Activated naive CD4-positive, alpha-beta T cell treated with anti-CD3 and anti-CD28 coated beads, Interleukin-2, amount 10 ng/mL, durations not matched to agents 7 days and 5 days (primary cell): ENCODE measurements at places on chromosomes 3 and 15.

DNA sequence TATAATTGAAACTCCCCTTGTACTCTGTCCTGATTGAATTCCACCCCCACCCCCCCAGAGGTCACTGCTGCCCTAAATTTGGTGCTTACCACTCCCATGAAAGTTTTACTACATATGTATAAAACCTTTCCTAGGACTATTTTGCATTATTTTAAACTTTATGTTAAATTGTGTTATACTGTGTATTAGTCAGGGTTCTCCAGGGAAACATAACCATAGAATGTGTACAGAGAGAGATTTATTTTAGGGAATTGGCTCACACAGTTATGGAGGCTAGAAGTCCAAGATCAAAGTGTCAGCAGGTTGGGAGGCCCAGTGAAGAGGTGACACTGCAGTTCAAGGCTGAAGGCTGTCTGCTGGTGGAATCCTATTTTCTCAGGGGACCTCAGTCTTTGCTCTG, 29.2 kb downstream of the BFSP2 start:
- no peak for DNase-seq

GRCh38 chr3:177144922-177145321, 52.4 kb downstream of the TBL1XR1 start:
- DNase-seq: no peak

- DNase-seq: no peak
Observed at GRCh38 chr3:143071776-143072175, 47.8 kb upstream of the CHST2 start.

GRCh38 chr3:124526601-124527000, 203.7 kb upstream of the UMPS start:
- DNase-seq: no peak

DNA sequence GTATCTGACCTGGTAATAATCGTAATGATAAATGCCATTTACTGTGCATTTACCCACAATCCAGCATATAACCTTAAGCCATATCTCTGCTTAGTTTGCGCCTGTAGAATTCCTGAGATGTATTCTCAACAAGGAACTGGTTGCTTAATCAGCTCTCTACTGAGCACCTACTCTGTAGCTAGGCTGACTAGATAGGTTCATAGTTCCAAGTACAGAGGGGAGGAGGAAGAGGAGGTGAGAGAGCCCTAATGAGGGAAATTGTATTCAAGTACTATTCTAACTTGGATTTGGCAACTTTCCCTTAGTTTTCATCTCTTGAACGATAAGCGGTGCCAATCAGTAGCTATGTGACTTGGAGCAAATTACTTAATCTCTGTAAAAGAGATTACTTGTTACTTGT, 5.6 kb upstream of the AKAP13 start:
- DNase-seq: no peak

GRCh38 chr3:175659670-175660350, 800.7 kb downstream of the NAALADL2 start:
- DNase-seq: no peak

- DNase-seq: no peak
Observed at GRCh38 chr15:89836267-89837133, 21.8 kb upstream of the ANPEP start.

DNA sequence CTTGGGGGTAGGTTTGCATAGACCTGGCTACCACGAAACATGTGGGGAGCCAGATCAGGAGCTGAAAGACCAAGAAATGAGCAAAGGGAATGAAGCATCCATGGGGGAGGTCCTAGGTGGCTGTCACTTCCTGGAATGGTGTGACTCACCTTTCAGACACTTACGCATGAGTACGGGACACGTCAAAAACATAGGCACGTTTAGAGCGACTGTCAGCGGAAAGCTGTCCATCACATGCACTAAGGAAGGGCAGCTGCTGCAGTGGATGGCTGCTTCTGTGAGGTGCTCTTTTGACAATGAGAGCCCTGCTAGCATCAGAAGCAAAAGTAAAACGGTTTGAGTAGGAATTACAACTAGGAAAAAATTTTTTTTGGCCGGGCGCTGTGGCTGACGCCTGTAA, 244.6 kb upstream of the CCDC54 start:
- no peak for DNase-seq

DNA sequence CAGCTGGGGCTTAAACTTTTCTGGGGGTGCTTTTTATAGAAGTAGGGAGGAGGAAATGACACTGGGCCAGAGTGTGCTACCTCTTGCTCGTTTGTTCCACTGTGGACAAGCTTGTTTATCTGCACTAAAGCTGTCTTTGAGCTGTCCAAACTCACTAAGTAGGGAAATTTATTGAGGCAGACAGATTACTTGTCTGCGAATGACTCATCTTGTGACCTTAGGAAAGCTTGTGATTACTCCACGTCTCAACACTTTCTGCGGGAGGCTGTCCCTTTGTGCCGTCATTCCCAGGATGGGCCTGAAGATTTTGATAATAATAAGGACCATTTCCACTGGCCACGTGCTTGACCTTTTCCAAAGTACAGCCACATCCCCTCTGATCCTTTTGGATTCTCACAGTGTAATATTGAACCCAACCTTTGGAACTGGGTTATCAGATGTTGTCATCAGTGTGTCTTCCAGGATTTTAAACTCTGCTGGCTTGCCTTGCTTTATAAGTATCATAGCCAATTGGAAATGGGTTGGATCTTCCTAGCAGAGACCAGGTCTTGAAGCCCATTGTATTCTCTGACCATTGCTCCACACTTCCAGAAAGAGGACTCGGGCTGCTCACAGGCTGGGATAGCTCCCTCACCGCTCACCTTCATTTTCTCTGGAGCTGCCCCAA, 84.7 kb downstream of the AGBL1 start:
- no peak for DNase-seq

DNA sequence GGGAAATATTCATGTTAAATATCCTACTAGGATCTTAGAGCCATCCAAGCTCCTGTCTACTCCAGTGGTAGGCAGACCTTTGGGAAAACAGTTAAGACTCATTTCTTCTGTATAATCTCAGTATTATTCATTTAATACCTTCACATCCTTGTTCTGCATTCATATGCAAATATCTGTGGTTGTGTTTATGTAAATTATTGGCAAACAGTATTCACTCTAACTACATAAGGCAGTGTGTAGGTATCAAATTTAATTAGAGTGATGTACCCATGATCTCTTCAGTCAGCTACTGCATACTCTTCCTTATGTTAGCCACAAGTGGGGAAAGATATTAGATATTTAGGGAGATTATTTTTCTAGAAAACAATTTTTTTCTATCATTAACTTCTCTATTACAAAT, 200.8 kb upstream of the SLC2A2 start:
- no peak for DNase-seq

GRCh38 chr15:92091155-92091734, 237.7 kb downstream of the SLCO3A1 start:
- peak; percentile 31 for DNase-seq

DNA sequence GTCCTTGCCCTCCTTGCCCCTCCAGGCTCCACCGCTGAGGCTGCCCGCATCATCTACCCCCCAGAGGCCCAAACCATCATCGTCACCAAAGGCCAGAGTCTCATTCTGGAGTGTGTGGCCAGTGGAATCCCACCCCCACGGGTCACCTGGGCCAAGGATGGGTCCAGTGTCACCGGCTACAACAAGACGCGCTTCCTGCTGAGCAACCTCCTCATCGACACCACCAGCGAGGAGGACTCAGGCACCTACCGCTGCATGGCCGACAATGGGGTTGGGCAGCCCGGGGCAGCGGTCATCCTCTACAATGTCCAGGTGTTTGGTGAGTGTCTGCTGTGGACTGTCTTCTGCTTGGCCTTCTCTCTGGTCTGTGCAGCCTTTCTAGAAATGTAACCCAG, 61.0 kb downstream of the BOC start:
- DNase-seq: no peak

- DNase-seq: no peak
Observed at GRCh38 chr15:89462198-89462912, 34.0 kb downstream of the RHCG start.

DNA sequence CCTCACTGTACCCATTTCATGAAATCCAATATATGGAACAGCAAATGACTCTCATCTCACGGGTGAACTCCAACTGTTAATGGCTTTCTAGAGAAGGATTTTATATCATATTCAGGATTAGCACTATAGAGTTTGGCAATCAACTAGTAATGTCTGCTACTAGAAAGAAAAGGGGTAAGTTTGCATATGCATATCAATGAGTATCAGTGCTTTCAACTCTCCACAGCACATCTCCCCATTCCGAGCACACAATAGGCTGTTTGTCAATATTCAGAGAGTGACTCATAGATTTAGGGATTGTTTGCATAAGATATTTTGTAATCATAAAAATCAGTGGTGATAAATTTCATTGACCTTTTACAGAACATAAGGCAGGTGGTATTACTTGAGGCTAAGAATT, 163.2 kb upstream of the LMCD1 start:
- DNase-seq: no peak

DNA sequence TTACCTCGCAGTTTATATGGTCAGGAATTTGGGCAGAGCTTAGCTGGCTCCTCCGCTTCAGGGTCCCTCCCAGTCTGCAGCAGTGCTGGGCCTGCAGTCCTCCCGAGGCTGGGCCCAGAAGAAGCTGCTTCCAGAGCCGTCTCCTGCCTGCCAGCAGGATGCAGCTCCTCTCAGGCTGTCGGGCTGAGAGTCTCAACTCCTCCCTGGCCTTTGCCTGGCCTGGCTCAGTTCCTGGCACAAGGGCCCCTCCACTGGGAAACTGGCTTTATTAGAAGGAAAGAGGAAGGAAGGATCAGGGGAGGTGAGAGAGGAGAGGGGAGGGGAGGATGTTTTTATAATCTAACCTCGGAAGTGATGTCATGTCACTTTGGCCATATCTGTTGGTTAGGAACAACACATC, 72.8 kb downstream of the GABRG3 start:
- no peak for DNase-seq

DNA sequence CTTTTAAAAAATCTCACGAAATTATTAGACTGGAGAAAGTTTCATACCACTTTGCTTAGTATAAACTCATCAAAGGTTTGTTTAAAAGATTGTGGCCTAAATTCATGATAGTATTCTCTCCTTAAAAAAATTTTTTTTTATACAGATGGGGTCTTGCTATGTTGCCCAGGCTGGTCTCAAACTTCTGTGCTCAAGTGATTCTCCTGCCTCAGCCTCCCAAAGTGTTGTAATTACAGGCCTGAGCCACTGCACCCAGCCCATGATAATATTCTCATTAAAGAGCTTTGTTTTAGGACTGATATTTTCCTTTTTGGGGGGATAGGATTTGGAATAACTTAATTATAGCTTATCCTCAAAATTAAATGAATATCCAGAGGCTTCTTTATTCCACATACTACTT, 19.9 kb downstream of the ECT2 start:
- no peak for DNase-seq

DNA sequence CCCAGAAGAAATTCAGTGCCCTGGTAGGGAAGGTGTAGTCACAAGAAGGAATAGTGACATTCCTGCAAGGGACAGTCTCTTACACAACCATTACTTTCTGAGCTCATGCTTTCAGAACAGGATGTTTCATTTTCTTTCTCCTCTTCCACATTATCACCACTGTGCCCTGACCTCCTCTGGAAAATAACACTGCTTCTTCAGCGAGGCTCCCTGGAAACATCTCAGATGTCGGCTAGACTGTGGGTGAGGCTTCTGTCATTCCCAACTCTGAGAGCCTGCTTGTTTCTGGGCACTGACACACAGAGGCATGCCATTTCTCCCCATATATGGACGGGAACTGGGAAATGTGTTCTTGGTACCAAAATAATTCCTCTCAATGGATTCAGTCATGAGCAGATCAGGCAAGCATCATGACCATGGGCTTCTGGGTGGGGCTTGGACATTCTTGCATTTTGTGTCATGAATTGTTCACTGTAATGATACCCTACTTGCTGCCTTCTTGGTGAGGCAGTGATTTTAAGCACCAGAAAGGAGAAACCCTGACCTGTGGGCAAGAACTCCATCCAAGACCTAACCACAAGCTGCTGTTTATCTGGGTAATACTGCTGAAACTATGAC, 14.3 kb upstream of the TNFAIP8L3 start:
- DNase-seq: no peak

DNA sequence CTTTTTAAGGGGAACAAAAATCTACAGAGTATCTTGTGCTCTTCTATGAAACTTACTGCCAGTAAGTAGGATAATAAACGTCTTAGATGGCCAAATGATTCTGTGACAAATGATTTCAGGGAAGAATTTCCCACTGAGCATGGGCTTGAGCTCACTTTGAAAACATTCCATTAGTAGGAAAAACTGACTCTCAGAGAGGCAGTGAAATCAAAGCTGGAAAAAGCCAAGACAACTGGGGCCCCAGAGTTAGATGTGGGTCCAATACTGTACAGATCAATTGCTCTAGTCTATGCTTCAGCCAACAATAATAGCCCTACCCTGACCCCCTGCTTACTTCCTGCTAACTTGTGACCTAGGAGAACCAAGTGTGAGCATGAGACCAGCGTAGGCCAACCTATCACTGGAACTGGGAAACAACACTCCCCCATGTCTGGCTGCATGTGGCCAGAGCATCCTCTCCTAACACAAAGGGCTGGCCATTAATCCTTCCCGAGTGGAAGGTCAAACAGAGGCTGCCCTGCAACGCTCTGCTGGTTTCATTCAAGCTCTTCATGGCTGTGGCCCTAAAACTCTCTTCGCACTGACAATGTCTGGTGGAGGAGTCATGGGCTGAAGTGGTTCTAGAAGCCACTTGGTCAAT, 68.8 kb downstream of the FOXB1 start:
- no peak for DNase-seq

- DNase-seq: no peak
Observed at GRCh38 chr3:98109807-98110549, 20.5 kb upstream of the OR5H1 start.

DNA sequence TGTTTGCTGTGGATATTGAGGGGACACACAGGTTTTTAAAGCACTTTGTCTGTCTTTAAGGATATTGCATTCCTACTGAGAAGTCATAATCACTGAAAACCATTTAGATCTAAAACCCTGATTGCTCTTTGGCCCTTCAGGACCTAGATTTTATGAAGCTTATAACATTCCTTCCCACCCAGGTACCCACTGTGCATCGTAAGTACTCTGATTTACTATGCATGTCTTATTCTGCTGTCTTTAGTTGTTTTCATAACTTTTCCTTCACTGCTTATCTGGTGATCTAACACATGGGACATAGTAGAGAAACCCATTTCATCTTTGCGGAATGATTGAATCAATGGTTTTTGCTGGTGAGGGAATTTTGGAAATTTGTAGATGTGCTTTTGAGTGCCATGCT, 247.0 kb upstream of the RARB start:
- no peak for DNase-seq

- no peak for DNase-seq
Observed at GRCh38 chr3:24005669-24006068, 60.6 kb downstream of the NR1D2 start.

DNA sequence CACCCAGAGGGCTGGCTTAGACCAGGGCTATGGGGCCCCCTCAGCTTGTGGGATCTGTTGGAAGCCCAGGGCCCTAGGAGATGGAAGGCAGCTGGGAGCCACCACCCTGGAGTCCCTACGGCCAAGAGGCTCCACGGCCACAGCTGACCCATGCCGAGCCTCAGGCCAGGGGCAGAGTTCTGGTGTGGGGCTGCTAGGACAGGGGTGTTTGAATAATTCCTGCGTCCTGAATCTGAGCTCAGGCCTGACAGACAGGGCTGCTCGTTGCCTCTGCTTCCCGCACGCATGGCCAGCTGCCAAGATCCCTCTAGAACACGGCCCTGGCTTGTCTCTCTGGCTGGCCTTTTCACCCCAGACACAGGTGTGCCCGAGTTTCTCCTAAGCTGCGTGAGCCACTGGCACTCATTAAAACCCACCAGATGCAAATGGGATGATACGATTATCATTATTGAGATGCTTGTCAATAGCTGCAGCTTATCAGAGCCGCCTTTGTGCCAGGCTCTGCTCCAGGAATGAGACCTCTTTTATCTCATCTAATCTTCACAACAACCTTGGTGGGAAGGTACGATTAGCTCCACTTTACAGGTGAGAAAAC, 70.2 kb downstream of the EFCAB12 start:
- DNase-seq: no peak

GRCh38 chr15:99253381-99254090, 2.3 kb downstream of the LRRC28 start:
- no peak for DNase-seq
